ENCODE measurements at places on chromosomes 5 and 9. TPM values are rescaled to one million over a fixed set of nuclear protein-coding genes. Genes with fewer than 3 reads are reported as not detected.

DNA sequence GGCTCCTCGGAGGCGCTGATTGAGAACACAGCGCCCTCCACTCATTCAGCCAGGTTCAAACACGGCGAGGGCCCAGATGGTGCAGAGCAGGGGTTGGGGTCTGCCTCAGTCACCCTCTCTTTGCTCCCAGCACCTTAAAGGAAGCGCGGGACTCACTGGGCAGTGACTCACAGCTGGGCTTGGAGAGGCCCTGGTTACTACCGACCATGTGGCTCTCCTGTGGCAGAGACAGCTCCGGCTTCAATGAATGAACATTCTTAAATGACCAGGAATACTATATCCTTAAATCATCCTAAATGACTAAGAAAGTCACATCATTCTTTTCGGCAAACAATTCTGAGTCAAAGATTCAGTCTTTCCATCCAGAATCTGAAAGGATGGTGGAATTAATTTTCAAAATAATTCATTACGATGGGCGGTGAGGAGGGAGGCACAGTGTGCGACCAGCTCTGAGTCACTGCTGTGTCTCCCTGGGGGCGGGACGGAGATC lies 1.6 kb upstream of the INPP5E start:
- peaks cover 17% of the 10 kb centered on the region for H3K4me1 ChIP-seq
- H3K36me3 ChIP-seq = peaks cover 16% of the 10 kb centered on the region
- DNase-seq = no peak
- no peak overlapping the region for H3K27ac ChIP-seq
- no peaks in the 10 kb centered on the region for H3K27me3 ChIP-seq

GRCh38 chr9:73050065-73050816 lies 97.4 kb upstream of the ALDH1A1 start:
- H3K4me3 ChIP-seq = no peak overlapping the region
- no peak for DNase-seq
- H3K27me3 ChIP-seq = peaks cover 8% of the 10 kb centered on the region

GRCh38 chr5:170293273-170293672 lies 4.3 kb downstream of the LCP2 start:
- no peak for DNase-seq
- no peak overlapping the region for H3K27ac ChIP-seq
- H3K27me3 ChIP-seq = peaks cover 35% of the 10 kb centered on the region
- H3K4me1 ChIP-seq = no peaks in the 10 kb centered on the region
- H3K4me3 ChIP-seq = no peak overlapping the region

- no peak overlapping the region for H3K27ac ChIP-seq
- DNase-seq = no peak
- H3K27me3 ChIP-seq = no peaks in the 10 kb centered on the region
- H3K36me3 ChIP-seq = no peaks in the 10 kb centered on the region
Measured at GRCh38 chr9:27192291-27192960, 83.4 kb downstream of the TEK start.

GRCh38 chr5:157509093-157509492 lies 49.1 kb downstream of the NIPAL4 start:
- no peak for DNase-seq
- H3K4me1 ChIP-seq = no peaks in the 10 kb centered on the region
- no peaks in the 10 kb centered on the region for H3K27me3 ChIP-seq
- no peak overlapping the region for H3K4me3 ChIP-seq
- peak overlapping the region; percentile 43 for H3K27ac ChIP-seq

DNA sequence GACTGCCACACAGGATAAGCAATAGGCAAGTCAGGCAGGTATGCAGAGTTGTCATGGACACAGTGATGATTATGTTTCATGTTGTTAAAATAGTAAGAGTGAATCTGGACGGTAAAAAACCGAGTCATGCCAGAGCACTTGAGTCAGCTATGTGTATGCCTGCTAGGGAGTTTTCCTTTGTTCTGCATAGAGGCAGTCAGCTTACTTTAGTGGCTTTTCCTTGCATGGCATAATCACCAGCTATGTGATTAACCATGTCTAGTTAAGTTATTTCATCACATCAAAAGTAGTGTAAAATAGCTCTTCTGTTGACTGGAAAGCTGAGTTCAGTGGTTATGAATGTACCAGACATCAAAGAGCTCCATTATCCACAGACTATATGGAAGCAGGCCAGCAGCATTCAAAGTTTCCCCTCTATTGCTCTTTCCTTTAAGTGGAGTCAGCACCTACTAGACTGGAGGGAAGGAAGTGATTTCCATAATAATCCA lies 989.8 kb downstream of the TLE1 start:
- no peak for DNase-seq
- no peaks in the 10 kb centered on the region for H3K36me3 ChIP-seq
- peaks cover 12% of the 10 kb centered on the region for H3K4me1 ChIP-seq
- H3K27ac ChIP-seq = no peak overlapping the region
- no peaks in the 10 kb centered on the region for H3K27me3 ChIP-seq
- H3K4me3 ChIP-seq = no peak overlapping the region

- H3K27ac ChIP-seq = no peak overlapping the region
- H3K36me3 ChIP-seq = peaks cover 11% of the 10 kb centered on the region
- DNase-seq = no peak
- no peaks in the 10 kb centered on the region for H3K4me1 ChIP-seq
Measured at GRCh38 chr5:73861313-73861988, 235.5 kb downstream of the ARHGEF28 start.

DNA sequence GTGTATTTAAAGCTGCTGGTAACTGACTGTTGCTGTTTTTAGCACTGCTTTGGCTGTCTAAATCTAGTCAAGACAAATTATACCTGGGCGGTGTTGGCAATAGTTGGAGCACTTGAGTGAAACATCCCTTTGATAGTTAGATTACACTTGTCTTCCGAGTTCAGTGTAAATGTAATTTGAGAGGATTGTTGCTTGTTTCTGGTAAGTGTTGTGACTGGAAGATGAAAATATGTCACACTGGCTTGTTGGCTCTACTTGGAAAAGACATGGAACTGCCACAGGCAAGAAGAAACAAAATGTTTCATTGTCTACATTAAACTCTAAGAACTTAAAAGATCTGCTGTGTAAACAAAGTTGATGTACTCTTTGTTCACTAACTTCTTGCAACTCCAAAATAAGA lies 49.2 kb upstream of the PTPRD start:
- H3K27ac ChIP-seq = no peak overlapping the region
- H3K36me3 ChIP-seq = no peaks in the 10 kb centered on the region
- DNase-seq = no peak
- H3K4me1 ChIP-seq = no peaks in the 10 kb centered on the region
- no peaks in the 10 kb centered on the region for H3K27me3 ChIP-seq

DNA sequence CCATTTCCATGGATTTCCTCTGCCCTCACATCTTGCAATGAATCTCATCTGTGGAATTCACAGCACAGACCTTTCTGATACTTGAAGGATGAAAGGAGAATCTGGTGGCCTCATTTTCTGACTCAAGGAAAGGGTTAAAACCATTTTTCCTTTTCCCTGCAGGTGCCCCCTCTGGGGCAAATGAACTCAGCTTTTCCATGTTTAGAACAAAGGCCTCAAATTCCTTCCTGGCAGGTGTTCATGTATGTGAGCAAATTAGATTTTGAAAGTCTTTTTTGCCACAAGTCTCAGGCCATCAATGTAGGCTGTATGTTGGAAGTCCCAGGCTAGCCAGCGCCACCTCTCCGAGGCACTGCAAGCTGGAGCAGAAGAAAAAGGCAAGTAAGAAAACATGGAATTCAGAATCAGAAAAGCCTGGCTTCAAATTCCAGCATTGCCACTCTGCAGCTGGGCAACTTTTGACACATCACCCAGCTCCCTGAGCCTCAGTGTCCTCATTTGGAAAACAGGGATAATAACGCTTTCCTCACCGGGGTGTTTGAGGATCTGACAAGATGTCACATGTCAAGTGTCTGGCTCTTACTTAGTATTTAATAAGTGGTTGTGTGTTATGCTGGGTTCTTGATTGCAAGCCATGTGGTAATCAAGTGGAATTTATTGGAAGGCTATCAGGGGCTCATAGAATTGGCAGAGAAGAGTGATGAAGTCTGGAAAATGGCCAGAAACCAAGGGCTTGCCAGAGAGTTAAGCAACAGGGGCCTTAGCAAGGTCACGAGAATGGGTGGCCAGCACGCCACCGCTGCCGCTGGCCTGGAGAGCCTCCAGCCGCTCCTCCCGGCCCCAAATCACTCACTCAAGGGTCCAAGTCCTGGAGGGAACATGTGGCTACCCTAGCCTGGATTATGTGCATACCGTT lies 48.4 kb upstream of the SMIM23 start:
- H3K27ac ChIP-seq = no peak overlapping the region
- H3K36me3 ChIP-seq = no peaks in the 10 kb centered on the region
- DNase-seq = no peak
- peaks cover 13% of the 10 kb centered on the region for H3K27me3 ChIP-seq
- H3K4me3 ChIP-seq = no peak overlapping the region

GRCh38 chr9:89928106-89928505 lies 323.3 kb downstream of the GADD45G start:
- no peak for DNase-seq
- no peak overlapping the region for H3K4me3 ChIP-seq
- no peak overlapping the region for H3K27ac ChIP-seq
- H3K4me1 ChIP-seq = peaks cover 40% of the 10 kb centered on the region
- no peaks in the 10 kb centered on the region for H3K36me3 ChIP-seq

DNA sequence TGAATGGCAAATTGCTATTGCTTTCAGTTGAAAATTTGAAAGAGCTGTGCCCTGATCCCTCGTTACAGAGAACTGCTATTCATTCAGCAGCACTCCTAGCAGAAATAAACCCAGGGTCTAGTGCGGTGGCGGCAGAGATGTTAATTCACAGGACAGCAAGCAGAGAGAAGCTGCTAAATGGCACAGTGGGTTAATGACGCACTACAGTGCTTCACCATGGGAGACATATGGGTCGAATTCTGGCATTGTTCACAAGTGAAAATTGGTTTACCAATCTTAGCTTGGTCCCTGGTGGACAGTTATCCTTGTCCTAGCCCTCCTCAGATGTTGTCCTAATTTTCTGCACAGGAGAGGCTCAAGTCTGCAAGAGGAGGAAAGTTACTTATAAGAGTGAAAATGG lies 807.4 kb downstream of the TLE1 start:
- peak overlapping the region; percentile 29 for H3K27ac ChIP-seq
- no peak for DNase-seq
- H3K4me3 ChIP-seq = peak overlapping the region; percentile 32
- H3K4me1 ChIP-seq = peaks cover 20% of the 10 kb centered on the region

DNA sequence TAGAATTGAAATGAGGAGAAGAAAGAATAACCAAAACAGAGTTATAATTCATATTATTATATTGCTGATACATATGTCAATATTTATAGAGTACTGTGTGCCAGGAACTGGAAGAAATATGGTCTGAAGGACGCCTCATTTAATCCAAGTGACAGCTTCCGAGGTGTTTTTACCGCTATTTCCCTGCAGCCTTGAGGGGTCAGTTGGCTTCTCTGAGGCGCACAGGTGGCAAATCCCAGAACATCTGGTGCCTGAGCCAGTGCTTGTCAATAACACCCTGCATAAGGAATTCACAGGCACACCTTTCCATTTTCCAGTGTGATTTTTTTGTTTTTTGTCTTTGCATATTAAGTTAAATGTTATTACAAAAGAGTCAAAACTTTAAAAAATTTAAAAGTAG lies 43.3 kb upstream of the CTSL start:
- no peak for DNase-seq
- no peak overlapping the region for H3K4me3 ChIP-seq
- peaks cover 22% of the 10 kb centered on the region for H3K36me3 ChIP-seq

GRCh38 chr5:127411381-127411780 lies 106.1 kb upstream of the PRRC1 start:
- DNase-seq = no peak
- peaks cover 2% of the 10 kb centered on the region for H3K36me3 ChIP-seq
- H3K4me1 ChIP-seq = peaks cover 8% of the 10 kb centered on the region
- H3K27ac ChIP-seq = no peak overlapping the region
- no peak overlapping the region for H3K4me3 ChIP-seq
- H3K27me3 ChIP-seq = no peaks in the 10 kb centered on the region

DNA sequence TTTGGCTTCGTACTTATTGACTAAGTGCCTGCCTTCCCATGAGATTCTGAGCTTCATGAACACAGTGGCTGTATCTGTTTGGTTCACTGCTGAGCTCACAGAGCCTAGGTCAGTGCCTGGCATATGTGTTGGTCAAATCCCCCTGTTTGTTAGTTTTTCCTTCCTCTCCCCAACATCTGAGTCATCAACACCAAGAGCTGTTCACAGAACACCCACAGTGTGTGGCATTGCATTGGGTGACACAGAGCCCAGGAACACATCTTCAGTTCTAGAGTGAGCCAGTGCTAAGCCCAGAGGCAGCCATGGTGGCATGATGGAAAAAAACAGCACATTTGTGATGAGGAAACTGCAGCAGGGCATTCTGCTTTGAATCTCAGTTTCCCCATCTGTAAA lies 294.6 kb downstream of the SEC61B start:
- H3K4me1 ChIP-seq = peaks cover 3% of the 10 kb centered on the region
- peaks cover 2% of the 10 kb centered on the region for H3K27me3 ChIP-seq

DNA sequence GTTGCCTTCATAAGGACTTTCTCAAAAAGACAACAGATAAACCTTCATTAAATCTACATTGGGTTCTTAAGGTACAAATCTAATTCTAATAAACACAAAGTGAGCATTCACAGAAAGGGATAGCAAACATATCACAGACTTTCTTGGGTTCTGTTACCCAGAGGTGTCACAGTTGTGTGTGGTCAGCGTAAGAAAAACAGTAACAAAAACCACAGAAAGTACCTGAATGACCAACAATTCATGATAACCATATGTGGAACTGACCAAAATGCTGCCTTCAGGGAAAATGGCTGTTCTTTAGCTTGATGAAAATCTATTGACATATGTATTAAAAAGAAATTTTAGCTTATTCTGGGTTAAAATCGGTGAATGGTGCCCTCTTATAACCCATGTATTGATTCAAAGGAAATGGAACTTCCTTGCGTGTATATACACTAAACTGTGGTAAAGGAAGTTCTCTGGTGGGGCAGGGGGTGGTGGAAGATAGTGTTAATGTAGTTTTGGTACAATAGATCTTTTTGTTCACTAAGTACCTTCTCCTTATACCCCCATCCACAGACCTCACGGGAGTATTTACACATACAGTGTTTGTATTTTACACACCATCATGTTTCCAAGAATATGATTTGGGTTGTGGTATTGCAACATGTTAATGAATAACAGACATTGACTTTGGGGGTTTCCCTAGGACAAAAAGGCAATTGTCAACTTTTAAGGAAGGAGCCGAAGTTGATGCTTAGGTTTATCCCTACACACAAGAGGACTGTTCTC lies 152.5 kb downstream of the APBA1 start:
- peaks cover 22% of the 10 kb centered on the region for H3K4me1 ChIP-seq
- H3K27ac ChIP-seq = no peak overlapping the region
- DNase-seq = no peak
- H3K27me3 ChIP-seq = peaks cover 2% of the 10 kb centered on the region

DNA sequence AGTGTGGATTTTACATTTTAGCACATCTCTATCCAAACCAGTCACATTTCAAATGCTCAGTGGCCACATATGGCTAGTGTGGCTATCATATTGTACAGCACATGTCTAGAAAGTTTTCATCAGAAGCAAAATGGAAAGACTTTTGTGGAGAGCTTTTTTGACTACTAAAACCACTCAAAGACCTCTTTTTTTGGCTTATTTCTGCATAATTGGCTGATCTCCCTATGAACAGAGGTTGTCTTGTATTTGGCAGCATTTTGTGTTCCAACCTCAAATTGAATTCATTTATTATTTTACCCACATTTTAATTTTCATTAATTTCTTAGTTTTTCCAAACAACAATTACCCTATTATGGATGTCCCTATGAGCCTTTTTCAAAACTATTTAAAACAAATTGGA lies 395.7 kb downstream of the TLE1 start:
- H3K36me3 ChIP-seq = peaks cover 2% of the 10 kb centered on the region
- H3K27ac ChIP-seq = no peak overlapping the region
- H3K4me1 ChIP-seq = no peaks in the 10 kb centered on the region
- H3K27me3 ChIP-seq = no peaks in the 10 kb centered on the region
- DNase-seq = no peak

SLC6A7 gene
- not detected for total RNA-seq

PCDHGA6 gene
- total RNA-seq = 0.80 TPM

SLC6A3 gene
- not detected for total RNA-seq

ABO gene
- 10.3 TPM for total RNA-seq

PFN3 gene
- not detected for total RNA-seq

PSD2 gene
- 0.18 TPM for total RNA-seq

OSTF1 gene
- 9.8 TPM for total RNA-seq

TNFSF15 gene
- 2.1 TPM for total RNA-seq

Measured in progenitor cell of endocrine pancreas (in vitro differentiated cells).